T-helper 9 cell (primary cell): ENCODE measurements at places on chromosomes 12 and 14.

GRCh38 chr14:60632777-60633176 lies 16.5 kb downstream of the SIX1 start:
- no peak for DNase-seq

- no peak for DNase-seq
Observed at GRCh38 chr12:47114481-47114892, 34.7 kb upstream of the AMIGO2 start.

DNA sequence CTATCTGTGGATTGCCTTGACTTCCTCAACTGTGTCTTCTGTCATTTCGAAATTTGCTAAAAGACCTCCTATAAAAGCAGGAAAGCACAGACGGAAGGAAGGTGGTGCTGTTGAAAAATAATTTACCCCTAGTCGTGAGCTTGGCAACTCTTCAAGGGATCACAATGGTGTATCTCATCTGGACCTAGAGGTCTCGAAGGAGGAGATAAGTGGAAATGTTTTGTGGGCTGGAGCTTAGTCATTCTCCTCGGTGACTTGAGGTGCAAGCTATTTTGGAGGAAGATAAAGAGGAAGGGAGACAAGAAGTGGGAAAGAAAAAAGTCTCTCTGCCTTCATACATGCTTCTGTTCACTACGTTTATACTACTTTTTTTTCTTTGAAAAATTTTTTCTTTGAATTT lies 89.9 kb downstream of the FLRT2 start:
- DNase-seq: no peak

DNA sequence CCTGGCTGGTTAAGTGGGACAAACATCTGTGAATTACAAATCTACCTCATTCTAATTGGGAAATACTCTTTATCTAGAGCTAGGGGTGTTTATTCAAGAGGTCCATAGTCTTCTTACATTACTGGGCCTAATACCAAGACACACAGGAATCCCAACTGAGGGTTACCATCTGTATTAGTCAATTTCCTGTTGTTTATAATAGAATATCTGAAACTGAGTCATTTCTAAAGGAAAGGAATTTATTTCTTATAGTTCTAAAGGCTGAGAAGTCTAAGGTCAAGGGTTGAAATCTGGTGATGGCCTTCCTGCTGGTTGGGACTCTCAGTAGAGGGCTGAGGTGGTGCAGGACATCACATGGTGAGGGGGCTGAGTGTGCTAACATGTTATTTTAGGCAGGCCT lies 36.0 kb downstream of the RTRAF start:
- DNase-seq: no peak

DNA sequence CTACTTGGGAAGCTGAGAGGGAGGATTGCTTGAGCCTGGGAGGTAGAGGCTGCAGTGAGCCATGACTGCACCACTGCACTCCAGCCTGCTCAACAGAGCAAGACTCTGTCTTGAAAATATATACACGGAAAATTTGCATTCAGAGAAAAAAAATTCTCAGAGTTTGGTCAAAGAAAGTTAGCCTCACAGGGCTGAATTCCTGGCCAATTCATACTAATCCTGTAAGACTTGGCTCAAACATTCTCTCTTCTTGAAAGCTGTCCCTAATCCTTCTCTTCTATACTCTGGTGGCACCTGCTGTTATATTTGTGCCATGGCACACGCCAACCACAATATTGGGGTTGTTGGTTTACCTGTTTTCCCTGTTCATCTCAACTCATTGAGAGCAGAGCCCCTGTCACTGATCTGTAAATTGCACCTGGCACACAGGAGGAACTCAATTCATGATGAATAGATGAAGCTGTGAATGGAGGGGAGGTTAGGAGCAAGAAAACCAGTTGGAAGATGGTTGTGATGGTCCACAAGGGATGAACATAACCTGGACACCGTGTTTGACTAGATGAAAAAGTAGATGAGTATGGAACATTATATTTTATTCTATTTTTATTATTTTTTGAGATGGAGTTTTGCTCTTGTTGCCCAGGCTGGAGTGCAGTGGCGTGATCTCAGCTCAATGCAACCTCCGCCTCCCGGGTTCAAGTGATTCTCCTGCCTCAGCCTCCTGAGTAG lies 36.8 kb upstream of the SPTSSA start:
- no peak for DNase-seq

DNA sequence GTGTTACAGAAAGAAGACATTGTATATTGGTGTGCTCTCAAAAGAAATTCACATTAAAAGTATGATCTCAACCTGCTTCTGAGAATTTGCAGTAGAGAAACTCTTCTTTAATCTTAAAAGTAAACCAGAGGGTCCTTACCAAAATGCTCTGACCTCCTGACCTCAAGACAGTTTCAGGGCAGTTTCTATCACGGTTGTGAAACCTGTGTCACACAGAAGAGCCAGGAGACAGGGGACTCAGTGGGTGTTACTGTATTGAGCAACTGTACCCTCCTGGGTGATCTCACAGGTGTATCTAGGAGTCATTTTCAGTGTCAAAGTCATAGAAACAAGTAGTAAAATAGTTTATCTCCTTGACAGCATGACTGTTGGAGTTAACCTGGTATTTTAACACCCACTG lies 178.0 kb downstream of the GRIP1 start:
- no peak for DNase-seq
